ENCODE measurements at places on chromosomes 2 and 18.
A peak's percentile ranks its signal among the peaks of the same experiment; 100 is the strongest.

DNA sequence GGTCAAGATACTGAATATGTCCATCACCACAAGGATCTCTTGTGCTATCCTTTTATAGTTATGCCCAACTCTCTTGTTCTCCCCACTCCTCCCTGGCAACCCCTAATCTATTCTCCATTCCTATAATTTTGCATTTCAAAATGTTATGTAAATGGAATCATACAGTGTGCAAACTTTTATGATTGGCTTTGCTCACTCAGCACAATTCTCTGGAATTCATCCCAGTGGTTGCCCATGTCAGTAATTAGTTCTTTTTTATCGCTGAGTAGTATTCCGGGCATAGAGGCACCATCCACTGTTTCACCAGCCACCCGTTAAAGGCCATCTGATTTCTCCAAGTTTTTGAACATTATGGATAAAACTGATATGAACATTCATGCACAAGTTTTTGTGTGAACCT, 38.4 kb upstream of the RNF149 start:
- no peak for DNase-seq

DNA sequence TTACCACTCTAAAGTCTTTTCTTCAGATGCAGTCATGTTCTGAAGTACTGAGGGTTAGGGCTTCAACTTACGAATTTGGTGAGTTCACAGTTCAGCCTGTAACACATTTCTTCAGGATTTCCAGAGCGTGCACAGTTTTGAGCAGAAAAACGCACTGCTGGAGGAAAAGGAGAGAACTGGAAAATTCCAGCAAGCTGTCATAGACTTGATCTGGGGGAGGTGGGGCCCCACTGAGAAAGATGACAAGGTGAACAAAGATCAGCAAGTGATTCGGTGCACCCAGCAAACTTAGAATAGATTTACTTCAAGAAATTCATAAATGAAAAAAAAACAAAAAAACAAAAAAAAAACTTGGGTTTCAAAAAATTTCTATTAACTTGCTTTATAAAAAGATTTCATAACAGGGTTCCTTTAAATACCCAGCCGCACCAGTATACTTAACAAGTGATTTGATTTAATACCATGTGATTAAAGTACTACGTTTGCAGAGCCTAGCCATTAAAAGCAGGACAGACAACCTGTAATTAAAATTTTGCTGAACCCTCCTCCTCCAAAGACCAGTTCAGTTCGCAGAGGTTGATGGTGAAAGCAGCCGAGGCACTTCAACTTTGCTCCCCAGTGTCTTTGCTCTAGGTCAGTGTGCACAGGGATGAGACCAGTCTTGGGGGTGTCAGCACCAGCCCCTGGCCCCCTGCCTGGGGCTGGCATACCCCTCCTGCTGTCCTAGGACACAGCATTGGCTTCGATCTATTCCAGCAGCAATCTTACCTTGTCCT, 30.5 kb downstream of the CTIF start:
- no peak for DNase-seq

GRCh38 chr18:26908906-26909305, 43.4 kb upstream of the AQP4 start:
- DNase-seq, result no peak

DNA sequence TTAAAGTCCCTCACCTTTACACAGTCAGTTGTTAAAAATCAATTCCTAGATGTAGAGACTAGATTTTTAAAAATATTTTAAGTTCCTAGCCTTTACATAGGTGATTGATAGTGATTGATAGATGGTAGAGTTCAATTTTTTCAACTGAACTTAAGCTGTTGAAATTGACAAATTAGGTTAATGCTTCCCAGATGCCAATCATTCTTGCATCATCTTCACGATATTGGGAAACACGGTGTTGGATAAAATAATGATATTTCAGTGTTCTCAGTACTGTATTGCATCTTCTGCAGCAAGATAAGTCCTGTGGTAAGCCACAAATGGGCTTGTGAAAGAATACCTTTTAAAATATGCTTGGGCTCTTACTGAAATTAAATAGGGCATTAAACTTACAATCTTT, 667.6 kb downstream of the STK39 start:
- no peak for DNase-seq

DNA sequence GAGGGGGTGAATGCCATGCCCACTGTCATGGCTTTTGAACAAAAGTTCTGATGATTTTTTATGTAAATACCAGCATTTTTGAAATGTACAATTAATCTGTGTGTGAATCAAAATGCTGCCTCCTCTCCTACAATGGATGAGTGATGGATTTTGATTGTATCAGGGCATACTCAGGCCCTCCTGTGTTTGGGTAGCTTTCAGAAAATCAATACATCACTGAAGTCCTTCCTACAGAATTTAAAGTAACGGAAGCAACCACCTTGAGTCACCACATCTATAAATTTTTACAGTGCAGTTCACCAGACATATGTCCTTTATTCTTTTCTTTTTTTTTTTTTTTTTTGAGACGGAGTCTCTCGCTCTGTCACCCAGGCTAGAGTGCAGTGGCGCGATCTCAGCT, 867.3 kb downstream of the EPHA4 start:
- no peak for DNase-seq

DNA sequence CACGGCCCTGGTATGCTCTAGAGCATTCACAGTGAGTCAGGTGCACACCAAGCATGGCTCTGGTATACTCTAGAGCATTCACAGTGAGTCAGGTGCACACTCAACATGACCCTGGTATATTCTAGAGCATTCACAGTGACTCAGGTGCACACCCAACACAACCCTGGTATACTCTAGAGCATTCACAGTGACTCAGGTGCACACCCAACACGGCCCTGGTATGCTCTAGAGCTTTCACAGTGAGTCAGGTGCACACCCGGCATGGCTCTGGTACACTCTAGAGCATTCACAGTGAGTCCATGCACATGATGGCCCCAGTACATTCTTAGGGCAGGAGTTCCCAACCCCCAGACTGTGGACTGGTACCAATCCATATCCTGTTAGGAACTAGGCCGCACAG, 158.1 kb downstream of the EIPR1 start:
- no peak for DNase-seq

- DNase-seq, result no peak
Measured at GRCh38 chr2:240962300-240963064, 35.9 kb upstream of the SNED1 start.

GRCh38 chr18:22285361-22286140, 116.2 kb downstream of the GATA6 start:
- DNase-seq, result no peak

DNA sequence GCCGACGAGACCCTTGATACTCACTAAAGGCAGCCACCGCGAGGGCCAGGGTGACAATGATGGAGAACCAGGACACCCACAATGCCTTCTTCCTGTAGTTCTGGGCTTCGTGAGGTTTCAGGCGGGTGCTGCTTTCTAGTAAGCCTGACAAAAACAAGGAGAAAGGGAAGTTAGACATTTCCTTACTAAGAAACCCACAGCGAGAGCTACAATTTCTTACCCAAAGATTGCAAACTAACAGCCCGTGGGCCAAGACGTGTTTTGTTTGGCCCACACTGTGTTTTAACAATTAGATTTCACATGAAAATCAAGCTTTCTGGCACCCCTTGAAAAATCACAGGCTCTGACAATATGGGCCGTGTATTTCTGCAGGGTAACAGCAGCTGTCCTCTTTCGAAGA, 5.6 kb downstream of the TMEM163 start:
- DNase-seq, result no peak

GRCh38 chr2:227464851-227465250, 7.1 kb upstream of the AGFG1 start:
- no peak for DNase-seq

DNA sequence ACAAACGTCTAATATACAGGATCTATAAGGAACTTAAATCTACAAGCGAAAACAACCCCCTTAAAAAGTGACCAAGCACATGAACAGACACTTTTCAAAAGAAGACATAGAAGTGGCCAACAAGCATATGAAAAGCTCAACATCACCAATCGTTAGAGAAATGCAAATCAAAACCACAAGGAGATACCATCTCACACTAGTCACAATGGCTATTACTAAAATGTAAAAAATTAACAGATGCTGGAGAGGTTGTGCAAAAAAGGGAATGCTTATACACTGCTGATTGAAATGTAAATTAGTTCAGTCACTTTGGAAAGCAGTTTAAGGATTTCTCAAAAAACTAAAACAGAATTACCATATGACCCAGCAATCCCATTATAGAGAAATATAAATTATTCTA, 1148.5 kb upstream of the FAM98A start:
- DNase-seq, result no peak

- no peak for DNase-seq
Measured at GRCh38 chr2:52141076-52141475, 1109.1 kb upstream of the NRXN1 start.

GRCh38 chr2:23220513-23221094, 164.4 kb upstream of the KLHL29 start:
- no peak for DNase-seq

GRCh38 chr2:199458009-199458805, 468 bp upstream of the SATB2 start:
- DNase-seq, result no peak

DNA sequence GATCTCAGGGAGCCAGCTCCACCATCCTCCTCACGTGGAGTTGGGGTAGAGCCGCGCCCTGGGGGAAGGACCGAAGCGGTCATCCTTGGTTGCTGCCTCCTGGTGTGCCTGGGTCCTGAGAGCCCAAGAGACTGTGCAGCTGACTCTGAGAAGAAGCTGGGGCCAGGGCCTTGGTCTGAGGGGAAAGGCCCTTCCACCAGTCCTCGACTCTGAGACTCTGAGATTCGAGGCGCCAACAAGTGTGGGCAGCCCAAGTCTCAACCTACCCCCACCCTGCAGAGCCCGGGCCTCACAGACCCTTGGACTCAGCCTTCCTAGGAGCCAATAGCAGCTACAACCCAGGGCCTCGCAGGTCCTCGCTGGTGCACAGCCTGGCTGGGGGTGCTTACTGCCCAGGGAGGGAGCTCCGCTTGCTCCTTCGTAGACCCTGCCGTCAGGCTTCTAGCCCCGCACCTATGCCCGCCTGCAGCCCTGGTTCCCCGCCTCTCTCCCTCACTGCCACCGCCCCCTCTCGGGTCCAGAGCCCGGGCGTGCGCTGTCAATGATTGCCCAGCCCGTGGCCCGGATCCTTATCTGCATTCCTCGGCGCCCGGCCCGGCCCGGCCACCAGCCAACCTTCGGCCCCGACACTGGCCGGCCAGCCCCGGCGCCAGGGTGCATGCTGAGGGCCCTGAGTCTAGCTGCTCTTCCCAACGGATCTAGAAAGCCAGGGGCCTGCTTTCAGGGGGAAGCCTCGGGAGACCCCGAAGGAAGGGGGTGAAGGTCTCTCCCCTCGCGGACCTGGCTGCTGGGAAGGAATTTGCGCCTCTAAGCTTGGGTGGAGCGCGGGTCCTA, 2.0 kb downstream of the IHH start:
- DNase-seq, result no peak

GRCh38 chr2:110980339-110981062, 140.2 kb upstream of the BCL2L11 start:
- DNase-seq, result no peak

DNA sequence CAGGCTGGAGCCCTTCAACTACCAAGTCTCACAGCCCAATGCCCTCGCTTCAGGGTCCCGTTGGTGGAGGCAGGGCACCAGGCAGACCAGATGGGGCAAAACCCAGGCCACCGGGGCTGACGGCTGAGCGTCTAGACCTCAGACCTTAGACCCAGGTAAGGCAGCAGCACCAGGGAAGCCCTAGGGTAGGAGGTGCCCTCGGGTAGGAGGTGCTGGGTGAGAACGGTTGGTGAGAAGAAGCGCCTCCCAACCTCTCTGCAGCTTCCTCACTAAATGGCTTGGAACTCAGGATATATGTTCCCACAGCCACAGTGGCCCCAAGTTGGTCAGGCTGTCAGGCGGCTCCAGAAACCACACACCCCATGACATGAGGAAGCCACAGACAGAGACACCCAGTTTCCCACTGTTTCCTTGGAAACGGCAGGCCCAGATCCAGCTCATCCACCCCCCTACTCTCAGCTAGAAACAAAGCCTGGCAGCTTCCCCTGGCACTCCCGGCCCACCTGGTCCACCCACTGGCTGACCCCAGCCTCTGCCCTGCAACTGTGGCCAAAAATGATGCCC, 13.1 kb upstream of the MLPH start:
- DNase-seq, result no peak

DNA sequence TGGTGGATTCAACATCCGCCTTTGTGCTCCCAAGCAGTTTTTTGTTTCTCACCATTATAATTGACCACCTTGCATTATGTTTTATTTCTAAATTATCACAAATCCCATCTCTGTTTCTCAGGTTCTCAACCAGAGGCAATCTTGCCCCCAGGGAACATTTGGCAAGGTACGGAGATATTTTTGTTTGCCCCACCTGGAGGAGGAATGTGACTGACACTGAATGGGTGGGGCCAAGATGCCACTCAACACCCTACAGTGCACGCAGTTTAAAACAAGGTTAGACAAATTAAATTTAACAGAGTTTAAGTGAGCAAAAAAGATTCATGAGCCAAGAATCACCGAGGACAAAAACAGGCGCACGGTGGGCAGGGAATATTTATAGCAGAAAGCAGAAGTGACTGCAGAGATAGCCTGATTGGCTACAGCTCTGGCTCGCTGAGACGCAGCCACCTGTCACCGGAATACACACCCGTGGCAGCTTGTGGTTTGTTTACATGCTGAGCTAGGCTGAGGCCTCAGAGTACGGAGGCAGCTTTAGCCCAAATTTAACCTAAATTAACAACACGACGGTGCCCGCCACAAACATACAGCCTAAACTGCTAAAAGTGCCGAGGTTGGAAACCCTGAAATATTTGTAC, 150.0 kb upstream of the ALKAL2 start:
- DNase-seq, result peak; percentile 87

DNA sequence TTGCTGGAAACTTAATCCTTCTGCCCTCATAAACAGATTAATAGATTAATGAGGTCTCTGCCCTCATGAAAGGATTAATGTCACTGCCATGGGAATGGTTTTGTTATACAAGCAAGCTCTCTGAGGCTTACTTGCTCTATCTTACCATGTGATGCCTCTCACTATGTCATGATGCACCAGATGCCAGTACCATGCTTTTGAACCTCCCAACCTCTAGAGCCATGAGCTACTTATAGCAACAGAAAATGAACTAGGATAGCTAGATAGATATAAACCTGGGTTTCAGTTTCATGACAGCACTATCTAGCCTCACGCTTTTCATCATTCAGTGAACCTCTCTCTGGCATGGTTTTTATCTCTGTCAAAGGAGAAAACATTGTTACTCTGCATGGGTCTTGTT, 371.6 kb upstream of the LRP1B start:
- DNase-seq, result no peak

DNA sequence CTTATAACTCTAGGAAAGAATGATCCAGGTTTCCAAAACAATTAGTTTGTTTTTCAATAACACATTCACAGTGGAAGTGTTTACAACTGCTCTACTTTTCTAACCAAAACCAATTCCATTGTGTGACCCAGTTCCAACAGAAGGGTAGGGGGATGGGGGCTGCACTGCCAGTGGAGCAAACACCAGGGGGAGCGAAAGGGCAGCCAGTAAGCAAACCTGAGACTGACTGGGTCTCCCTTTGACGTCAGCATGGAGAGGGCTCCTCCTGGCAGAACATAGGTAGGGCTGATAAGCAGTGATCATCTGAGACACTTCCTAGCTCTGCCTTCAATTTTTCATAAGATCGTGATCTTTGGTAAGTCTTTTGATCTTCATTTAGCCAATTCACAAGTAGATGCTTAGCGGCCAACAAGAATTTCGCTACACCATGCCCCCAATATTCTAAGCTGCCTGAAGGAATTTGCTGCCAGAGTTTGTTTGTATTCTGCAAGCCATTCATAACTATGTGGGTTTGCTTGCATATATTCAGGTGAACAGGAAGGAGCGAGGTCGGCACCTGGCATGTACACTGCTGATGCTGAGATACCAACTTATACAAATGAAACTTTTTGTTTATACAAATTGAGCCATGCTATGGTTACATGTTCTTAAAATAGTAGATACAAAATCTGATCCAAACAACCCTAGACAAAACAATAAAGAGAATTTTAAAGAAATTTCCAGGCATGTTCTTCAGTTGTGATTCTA, 45.9 kb downstream of the ST6GAL2 start:
- DNase-seq, result no peak
